Vagina (tissue), 2 donors: ENCODE measurements at places on chromosomes 12 and 14.

DNA sequence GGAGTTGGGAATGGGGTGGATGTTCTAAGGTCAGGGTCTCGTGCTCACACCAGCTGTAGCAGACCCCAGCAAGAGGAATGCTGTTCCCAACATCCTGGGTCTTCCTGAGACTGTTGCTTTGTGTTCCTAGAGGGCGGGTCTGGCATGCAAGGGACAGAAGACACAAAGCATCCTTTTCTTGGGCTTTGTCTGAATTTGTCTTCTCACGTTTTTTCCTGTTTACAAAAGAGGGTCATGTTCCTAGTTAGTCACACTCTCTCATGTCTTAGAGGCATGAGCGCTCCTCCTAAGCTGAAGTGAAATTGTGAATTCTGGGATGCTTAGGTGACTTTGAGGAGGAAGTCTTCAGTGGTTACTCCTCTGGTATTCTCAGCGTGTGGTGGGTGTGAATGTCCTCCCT, 9.6 kb upstream of the TAMALIN start:
- no peak for DNase-seq

DNA sequence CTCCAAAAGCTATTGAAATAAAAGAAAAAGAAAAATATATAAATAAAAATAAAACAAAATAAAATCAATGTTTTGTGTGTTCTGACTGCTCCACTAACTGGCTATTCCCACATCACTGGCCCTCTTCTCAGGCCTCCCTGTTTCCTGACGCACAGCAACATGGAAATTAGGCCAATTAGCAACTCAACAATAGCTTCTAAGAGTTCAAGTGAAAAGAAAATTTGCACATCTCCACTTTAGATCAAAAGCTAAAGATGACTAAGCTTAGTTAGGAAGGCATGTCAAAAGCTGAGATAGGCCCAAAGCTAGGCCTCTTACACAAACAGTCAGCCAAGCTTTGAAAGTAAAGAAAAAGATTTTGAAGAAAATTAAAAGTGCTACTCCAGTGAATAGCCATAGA, 200.8 kb downstream of the DUSP6 start:
- no peak for DNase-seq

- no peak for DNase-seq
Measured at GRCh38 chr12:80636832-80637231, 70.6 kb upstream of the MYF6 start.

DNA sequence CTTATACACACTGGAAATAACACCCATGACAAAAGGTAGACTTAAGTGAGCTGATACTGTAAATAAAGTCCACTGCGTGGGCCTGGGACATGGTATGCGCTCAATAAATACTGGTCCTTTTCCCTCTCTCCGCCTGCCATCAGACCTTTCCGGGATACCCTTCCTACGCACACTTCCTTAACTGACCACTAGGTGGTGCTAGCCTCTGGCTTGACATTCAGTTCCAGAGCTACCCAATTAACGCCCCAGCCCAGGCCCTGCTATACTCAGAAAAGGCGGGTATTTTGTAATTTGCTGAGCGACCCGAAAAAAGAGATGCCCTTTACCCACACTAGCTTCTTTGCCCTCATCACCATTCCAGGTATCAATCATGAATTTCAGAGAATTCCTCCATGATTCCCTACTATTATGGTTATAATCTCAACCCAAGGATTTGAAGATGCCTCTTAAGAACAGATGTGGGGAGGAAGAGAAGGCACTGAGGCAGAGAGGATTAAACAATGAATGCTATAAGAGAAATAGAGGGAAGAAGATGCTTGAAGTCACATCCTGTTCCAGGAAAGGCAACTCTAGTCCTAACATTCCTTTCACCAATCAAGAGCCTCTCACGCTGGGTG, 3.9 kb upstream of the LRP1 start:
- DNase-seq = peak; percentile 83
